A172 (cell line): ENCODE measurements at places on chromosomes 1 and 21.
A peak's percentile ranks its signal among the peaks of the same experiment; 100 is the strongest.

- peak; percentile 83 for DNase-seq
These were observed 625.8 kb upstream of the ADGRL2 start for GRCh38 chr1:81174811-81175476.

DNA sequence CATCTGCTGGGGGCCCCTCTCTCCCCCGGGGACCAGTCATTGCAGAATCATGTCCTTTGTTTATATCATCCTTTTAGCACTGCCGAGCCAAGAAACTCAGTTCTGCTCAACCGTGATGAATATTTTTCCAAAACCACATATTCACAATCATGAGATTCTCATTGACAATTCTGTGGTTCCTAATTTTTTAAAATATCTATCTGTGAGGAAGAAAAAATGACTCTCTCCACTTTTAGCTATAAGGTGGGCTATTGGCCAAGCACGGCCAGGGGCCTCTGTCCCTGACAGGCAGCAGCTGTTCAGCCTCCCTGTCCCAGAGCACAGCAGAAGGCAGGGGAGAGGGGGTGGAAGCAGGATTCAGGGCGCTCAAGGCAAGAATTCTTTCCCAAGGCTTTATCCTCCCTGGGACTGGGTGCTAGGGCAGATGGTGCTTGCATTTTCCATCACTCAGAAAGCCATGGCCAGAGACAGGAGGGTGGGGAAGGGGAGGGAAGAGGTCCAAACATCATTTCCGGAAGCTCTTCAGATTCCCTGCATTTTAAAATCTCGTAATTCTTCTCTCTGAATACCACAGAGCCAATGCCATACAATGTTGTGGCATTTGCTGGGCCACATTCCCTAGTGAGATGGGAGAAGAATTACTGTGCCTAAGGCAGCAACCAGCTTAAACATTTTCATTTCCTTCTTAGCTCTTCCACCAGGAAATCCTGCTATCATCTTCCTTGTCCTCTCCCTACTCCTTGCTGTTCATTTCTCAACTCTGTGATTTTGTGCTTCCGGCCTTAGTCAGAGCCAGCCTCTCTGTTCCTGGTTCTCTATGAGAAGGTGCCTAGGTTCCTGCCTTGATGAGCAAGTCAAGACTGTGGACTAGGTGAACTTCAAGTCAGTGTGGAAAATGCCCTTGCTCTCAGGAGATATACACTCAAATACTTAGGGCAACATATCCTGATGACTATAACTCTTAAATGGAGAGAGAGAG is 60.3 kb downstream of the KCNJ6 start:
- peak; percentile 55 for DNase-seq

DNA sequence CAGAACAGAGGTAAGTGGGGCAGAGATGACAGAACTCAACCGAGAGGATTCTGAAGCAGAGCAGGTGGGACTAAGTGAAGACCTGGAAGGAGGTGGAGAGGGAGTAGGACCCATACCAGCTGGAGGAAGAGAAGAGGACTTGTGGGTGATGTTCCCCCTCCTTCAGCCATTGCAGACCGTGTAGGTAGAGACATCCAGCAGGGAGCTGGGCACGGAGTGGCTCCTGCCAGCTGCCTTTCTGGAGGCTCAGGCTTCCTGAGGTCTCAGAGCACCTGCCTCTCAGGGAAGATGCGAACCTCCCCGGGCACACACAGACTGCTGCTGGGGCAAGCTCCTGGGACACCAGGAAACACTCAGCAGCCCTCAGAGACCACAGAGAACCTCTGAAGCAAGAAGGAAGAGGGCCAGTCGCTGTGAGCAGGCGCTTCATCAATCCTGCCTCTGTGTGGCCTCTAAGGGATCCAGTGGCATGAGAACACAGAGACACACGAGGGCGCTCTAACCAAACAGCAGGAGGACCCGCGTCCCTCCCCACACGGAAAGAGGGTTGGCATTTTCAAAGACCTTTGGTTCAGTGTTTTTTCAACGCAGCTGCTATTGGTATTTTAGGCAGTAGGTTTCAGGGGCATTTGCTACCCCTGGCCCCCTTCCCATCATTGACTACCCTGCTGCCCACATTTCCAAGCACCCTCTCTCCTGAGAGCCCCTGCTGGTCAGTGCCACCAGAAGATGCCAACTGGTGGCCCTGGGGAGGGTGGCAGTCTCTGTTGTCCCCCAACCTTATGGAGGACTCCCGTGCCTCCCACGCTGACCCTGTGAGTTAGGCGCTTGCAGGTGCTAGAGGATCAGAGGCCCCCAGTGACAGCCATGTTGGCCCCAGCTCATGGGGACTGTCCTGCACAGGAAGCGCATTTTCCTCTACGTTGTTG is 89.6 kb upstream of the EDN2 start:
- peak; percentile 73 for DNase-seq

DNA sequence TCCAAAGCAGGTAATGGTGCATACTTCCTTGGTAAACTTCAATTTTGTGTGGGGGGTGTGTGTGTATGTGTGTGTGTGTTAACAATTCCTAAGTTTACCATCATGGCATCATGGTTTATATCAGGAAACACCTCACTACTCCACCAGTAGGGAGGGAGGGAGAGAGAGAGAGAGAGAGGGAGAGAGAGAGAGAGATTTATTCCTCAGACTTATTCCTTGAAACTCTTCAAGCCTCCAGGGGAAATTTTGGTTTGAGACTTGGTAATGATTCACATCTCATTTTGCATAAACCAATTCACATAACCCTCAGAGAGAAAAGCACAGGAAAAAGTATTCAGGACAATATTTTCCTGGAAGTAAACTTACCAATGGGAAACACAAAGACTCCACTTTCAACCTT is 115.0 kb downstream of the TTLL7 start:
- DNase-seq: no peak

DNA sequence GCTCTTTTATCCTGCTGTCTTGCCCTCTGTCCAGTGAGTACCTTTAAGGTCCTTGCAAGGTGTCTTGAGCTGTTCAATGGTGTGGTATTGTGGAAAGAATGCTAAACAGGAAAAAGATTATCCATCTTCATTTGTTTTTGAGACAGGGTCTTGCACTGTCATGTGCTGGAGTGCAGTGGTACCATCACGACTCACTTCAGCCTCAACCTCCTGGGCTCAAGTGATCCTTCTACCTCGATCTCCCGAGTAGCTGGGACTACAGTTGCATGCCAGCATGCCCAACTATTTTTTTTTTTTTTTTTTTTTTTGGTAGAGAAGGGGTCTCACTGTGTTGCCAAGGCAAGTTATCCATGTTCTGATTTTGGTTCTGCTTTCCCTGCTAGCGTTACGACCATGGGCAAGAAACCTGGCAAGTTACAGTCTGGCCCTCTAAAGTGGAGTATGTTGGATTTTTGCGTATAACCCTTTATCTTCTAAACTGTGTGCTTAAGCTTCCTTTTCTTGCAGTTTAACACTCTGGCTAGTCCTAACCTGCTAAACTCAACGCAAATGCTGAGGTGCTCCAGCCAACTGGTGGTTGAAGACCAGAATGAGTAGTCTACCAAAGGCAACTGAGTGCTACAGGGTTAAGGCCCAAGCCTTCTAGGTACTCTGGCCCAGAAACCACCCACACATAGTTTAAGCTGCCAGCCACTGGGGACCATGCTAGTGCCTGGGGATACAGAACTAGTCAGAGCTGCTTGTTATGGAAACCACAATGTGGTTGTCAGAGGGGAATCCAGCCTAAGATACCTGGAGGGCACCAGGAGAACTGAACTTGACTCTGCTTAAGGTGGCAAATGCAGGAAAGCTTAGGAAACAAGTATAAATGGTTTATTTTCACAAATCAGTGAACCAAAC is 7.9 kb downstream of the RPL11 start:
- no peak for DNase-seq

DNA sequence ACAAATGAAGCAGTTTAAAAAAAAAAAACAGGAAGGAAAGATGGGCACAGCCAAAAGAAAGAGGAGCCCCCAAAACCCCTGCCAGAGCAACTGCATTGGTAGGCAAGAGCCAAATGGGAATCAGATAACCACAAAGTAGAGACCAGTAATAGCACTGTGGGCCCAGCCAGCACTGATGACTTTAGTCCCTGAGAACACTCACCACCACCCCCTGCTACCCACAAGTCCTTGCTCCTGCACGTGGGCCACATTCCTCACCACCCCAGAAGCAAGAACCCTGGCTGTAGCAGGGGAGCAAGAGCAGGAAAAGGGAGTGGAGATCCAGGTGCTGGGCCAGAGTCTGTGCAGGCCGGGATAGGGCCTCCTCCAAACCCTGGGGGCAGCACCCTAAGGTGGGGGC is 86.1 kb downstream of the RRAGC start:
- no peak for DNase-seq

GRCh38 chr1:38361566-38361965 is 315.0 kb upstream of the POU3F1 start:
- no peak for DNase-seq

DNA sequence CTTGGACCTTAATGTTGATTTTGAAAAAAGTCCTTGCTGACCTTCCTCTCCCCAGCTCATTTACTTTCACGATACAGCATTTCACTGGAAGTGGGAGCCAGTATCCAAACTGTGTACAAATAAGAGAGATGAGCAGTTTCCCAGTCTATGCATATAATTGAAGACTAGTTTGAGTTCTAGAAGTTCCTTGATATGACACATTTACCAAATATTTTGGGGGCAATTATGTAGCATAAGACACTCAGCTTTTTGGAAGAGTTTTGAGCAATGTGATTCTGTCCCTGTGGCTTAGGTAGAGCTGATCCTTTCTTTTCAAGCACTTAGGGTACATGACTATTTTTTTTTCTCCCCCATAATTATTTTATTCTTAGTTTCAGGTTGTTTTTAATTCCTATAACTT is 26.4 kb downstream of the GIPC2 start:
- no peak for DNase-seq

DNA sequence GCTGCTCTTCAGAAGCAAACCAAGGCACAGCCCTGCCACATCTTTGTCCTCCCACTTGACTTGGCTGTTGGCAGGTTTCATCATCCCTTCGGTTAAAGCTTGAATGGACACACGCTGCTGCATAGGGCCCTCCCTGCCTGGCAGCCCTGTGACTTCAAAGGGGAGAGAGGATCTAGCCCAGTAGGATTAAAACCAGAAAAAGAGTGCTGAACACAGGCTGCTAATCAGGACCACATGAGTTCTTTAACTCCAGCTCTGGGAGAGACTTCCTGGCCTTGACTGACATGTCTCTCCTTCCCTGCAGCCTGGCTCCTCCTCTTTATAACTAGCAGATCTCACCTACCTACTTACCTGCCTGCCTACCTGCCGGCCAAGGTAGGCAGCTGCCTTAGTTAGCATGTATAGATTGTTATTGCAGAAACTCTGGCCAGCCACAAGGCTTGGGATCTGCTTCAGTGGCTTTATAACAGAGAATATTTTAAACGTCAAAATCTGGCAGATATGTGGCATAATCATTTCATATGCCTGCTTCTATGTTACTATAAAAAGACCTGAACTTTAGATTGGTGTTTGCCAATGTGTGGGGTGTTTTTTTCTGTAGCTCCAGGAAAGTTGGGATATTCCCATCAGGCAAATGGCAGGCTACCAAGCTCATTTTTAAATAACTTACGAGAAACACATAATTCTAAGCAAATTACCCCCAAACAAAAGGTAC is 49.4 kb downstream of the ERG start:
- DNase-seq: no peak

- DNase-seq: peak; percentile 87
These were observed 241.8 kb upstream of the IRF2BP2 start for GRCh38 chr1:234851450-234852438.

GRCh38 chr1:170800812-170801211 is 134.5 kb upstream of the MROH9 start:
- DNase-seq: no peak

DNA sequence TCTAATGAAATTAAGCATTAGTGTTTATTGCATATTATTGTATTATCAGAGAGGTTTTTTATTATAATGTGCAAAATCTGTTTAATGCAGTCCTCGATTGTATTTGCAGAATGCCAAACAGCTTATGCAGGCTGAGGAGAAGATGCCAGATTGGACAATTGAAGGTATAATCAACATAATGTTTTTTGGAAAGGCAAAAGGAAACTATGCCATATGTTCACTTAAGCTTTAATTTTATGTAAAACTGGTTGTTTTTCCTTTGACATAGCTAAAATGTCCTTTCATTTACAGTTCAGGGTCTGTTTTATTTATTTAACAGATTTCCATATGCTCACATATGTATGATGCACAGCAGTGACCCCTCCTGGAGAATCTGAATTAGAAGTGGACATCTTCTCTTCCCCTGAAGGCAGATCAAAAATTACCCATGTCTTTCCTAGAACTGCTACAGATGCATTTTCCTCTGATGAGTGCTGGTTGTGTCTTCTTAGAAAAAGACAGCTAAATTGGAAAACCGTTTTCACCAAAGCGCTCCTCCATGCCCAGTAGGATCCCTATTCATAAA is 143.5 kb upstream of the USH2A start:
- DNase-seq: peak; percentile 38

DNA sequence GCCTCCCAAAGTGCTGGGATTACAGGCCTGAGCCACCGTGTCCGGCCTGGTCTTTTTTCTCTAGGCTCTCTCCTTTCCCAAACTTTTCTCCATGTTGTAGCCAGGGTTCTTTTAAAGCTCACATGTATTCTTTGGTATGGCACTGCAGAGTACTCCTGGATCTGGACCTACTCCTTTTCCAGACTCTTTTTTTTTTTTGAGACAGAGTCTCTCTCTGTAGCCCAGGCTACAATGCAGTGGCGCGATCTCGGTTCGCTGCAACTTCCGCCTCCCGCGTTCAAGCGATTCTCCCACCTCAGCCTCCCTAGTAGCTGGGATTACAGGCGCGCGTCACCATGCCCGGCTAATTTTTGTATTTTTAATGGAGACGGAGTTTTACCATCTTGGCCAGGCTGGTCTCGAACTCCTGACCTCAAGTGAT is 602 bp upstream of the MED18 start:
- no peak for DNase-seq

DNA sequence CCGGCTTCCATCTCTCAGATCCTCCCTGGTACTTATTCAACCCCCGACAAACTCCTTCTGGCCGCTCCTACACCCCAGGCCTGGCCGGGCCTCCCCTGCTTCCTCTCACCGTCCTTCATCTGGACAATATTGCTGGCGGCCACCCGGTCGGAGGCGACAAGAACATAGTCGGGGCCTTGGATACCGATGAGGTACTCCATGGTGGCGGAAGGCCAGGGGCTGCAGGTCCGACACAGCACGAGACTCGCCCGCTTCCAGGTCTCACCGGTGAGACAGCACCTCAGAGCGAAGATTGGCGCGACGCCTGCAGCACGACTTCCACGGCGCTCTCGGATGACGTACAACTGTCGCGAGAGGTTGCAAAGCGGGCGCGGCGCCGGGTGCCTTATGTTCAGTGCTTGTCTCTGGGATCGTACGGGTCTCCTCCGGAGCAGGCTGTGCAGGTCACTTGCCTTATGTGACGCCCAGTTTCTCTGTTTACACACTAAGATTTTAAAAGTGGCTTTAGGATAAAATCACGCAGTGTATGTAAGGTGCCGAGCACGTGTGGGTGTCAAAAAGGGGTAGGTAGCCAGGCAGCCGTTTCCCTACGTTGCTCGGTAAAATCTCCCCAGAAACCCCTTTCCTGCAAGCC is at the start of gene PSMB2:
TSS of gene PSMB2 (minus strand) at position 294 of the 634 bp plus-strand sequence. CDS start at position 200, 94 bp downstream.
- DNase-seq: peak; percentile 81
